ENCODE measurements at places on chromosomes 3 and 15. TPM values are rescaled to one million over a fixed set of nuclear protein-coding genes. Genes with fewer than 3 reads are reported as not detected.

The GOLGA6D gene
- total RNA-seq: 0.12 TPM

- no peaks in the 10 kb centered on the region for H3K36me3 ChIP-seq
- no peak overlapping the region for H3K27ac ChIP-seq
- no peak overlapping the region for H3K4me3 ChIP-seq
Observed at GRCh38 chr15:40247406-40247971, 8.6 kb downstream of the PAK6 start.

DNA sequence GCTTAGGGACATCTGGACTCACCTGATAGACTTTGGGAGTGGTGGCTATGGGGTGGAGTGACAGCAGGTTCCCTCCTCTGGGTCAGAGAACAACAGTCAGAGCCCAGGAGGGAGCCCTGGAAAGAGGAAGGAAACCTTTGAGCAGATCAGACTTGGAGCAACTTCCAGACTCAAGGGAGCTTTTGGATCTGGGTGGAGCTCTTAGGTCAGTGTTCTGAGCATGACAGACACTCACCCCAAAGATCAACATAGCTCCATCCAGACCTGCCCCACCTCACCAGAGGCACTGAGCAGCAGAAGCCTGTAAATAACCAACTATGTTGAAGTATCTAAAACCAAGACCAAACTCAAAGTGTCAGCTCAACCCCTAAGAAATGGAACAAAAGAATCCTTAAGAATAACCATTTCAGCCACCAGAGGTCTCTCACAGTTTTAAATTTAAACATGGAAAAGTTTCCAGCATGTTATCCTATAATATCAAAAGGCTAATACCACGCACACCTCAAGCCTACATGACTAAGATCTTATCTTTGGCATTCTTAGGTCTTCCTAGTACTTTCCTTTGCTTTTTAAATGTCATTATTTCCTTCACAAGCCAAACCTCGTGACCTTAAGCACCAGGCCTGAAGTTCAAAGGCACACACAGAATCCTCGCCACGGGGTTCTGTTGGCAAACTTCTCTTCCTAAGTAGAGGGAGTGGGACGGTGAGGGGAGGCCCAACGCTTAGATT lies 56.4 kb downstream of the UMPS start:
- H3K27me3 ChIP-seq: peaks cover 6% of the 10 kb centered on the region
- H3K4me3 ChIP-seq: no peak overlapping the region
- peaks cover 10% of the 10 kb centered on the region for H3K4me1 ChIP-seq
- H3K27ac ChIP-seq: no peak overlapping the region
- DNase-seq: no peak

The ZNF860 gene
- total RNA-seq: not detected

- no peak overlapping the region for H3K27ac ChIP-seq
- no peaks in the 10 kb centered on the region for H3K4me1 ChIP-seq
- no peaks in the 10 kb centered on the region for H3K36me3 ChIP-seq
- H3K27me3 ChIP-seq: peaks cover 6% of the 10 kb centered on the region
- DNase-seq: no peak
Observed at GRCh38 chr3:133113526-133113925, 75.3 kb downstream of the TMEM108 start.

DNA sequence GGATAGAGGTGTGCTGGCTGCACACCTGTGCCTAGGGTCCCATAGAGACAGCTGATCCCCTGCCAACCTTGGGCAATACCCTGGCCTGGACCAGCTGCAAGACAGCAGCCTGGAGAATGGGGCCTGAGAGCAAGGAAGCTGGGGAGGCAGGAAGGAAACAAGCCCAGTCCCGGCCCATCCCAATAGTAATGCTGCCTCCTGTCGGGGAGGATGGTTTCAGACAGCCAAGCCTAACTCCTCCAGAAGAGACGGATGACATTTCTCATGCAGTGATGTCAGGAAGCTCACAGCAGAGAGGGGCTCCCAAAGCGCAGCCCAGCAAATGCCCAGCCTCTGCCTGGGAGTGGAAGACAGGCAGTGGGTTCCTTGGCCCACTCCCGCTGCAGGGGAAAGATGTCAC lies 408.8 kb downstream of the OCA2 start:
- no peak overlapping the region for H3K4me3 ChIP-seq
- DNase-seq: no peak
- H3K27ac ChIP-seq: no peak overlapping the region
- H3K27me3 ChIP-seq: no peaks in the 10 kb centered on the region

GRCh38 chr15:25943831-25944230 lies 80.7 kb upstream of the ATP10A start:
- no peak overlapping the region for H3K27ac ChIP-seq
- no peaks in the 10 kb centered on the region for H3K4me1 ChIP-seq
- H3K27me3 ChIP-seq: peaks cover 2% of the 10 kb centered on the region
- no peaks in the 10 kb centered on the region for H3K36me3 ChIP-seq
- no peak for DNase-seq

- H3K4me1 ChIP-seq: no peaks in the 10 kb centered on the region
- no peaks in the 10 kb centered on the region for H3K36me3 ChIP-seq
- H3K27ac ChIP-seq: no peak overlapping the region
- H3K4me3 ChIP-seq: no peak overlapping the region
- DNase-seq: no peak
Observed at GRCh38 chr15:83880529-83880928, 226.6 kb downstream of the ADAMTSL3 start.

GRCh38 chr3:61347981-61348380 lies 96.7 kb upstream of the FHIT start:
- no peak overlapping the region for H3K27ac ChIP-seq
- no peaks in the 10 kb centered on the region for H3K27me3 ChIP-seq

DNA sequence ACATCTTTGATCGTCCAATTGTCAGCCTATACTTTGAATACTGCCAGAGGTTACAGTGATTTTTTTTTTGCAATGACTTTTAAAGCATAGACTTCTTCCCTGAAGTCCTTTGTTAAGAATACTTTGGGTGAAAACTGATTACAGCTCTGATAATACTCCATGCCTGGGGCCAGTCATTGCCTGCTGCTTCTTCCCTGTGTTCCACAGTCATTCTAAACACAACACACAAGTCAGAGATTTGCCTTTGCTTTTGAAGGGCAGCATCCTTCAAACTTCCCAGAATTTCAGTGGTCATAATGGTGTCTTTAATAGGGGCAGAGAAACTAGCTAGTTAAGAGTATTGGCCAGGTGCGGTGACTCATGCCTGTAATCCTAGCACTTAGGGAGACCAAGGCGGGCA lies 153.7 kb upstream of the PLAAT1 start:
- H3K36me3 ChIP-seq: no peaks in the 10 kb centered on the region
- H3K4me3 ChIP-seq: no peak overlapping the region
- no peaks in the 10 kb centered on the region for H3K4me1 ChIP-seq
- H3K27ac ChIP-seq: no peak overlapping the region

- DNase-seq: no peak
- peaks cover 3% of the 10 kb centered on the region for H3K27me3 ChIP-seq
- peaks cover 33% of the 10 kb centered on the region for H3K4me1 ChIP-seq
- peaks cover 4% of the 10 kb centered on the region for H3K36me3 ChIP-seq
Observed at GRCh38 chr3:71415681-71416122, 167.8 kb downstream of the FOXP1 start.

- peak overlapping the region; percentile 51 for H3K4me3 ChIP-seq
- DNase-seq: peak; percentile 59
- H3K27ac ChIP-seq: peak overlapping the region; percentile 86
- peaks cover 22% of the 10 kb centered on the region for H3K36me3 ChIP-seq
- peaks cover 32% of the 10 kb centered on the region for H3K4me1 ChIP-seq
- H3K27me3 ChIP-seq: peaks cover 10% of the 10 kb centered on the region
Observed at GRCh38 chr3:109806929-109807328, 469.6 kb upstream of the DPPA4 start.

DNA sequence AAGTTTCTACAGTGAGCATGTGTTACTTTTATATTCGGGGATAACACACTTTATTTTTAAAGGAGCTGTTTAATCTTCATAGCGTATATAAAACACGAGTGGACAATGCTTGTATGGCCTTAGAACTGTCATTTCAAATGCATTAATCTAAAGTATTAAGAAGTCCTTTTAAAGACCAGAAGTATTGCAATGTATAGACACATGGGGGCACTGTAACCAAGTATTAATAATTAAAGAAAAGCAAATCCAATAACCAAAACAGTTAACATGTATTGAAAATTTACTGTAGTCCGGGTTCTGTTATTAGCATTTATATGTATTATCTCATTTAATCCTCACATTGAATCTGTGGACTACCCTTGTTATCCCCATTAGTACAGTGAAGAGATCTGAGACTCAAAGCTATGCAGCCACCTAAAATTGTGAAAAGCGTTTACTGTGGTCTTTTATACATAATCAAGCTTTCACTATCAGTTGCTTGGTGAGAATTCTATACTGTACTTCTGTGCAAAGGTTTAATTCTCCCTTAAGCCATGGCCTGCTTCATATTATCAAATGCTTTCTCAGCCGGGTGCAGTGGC lies 10.1 kb downstream of the ARL14 start:
- no peaks in the 10 kb centered on the region for H3K27me3 ChIP-seq
- no peak for DNase-seq
- H3K4me3 ChIP-seq: no peak overlapping the region
- no peaks in the 10 kb centered on the region for H3K36me3 ChIP-seq
- no peak overlapping the region for H3K27ac ChIP-seq

- H3K27ac ChIP-seq: no peak overlapping the region
- H3K4me1 ChIP-seq: no peaks in the 10 kb centered on the region
- H3K27me3 ChIP-seq: peaks cover 72% of the 10 kb centered on the region
- H3K4me3 ChIP-seq: no peak overlapping the region
- no peaks in the 10 kb centered on the region for H3K36me3 ChIP-seq
Observed at GRCh38 chr15:29813009-29813408, 9.3 kb downstream of the TJP1 start.

The CP gene
- not detected for total RNA-seq

The MEX3B gene
- total RNA-seq: 0.64 TPM

The GOLGA8J gene
- 1.1 TPM for total RNA-seq

The MAGEL2 gene
- not detected for total RNA-seq

DNA sequence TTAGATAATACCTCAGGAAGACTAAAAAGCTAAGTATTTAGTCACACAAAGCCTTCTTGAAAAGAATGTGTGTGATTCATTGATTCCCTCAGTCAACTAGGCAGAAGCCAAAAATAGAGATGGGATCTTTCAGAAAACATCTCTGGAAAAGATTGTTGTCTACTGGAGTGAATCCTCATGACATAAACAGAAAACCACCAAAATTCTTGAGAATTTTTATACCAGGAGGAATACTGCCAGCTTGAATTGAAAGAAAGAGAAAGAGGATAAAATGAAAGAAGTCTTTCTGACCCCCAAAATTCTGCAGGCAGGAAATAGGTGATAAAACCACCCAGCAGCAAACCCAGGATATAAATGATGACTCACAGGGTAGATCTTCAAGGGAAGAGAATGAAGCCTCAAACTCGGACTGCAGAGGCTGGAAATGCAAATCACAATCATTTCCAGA lies 363.1 kb upstream of the PLSCR5 start:
- H3K27me3 ChIP-seq: no peaks in the 10 kb centered on the region
- H3K4me3 ChIP-seq: no peak overlapping the region
- H3K27ac ChIP-seq: no peak overlapping the region
- no peaks in the 10 kb centered on the region for H3K36me3 ChIP-seq
- DNase-seq: no peak

- H3K27ac ChIP-seq: no peak overlapping the region
- no peak overlapping the region for H3K4me3 ChIP-seq
- peaks cover 3% of the 10 kb centered on the region for H3K4me1 ChIP-seq
Observed at GRCh38 chr3:160372780-160373179, 26.2 kb downstream of the IFT80 start.

DNA sequence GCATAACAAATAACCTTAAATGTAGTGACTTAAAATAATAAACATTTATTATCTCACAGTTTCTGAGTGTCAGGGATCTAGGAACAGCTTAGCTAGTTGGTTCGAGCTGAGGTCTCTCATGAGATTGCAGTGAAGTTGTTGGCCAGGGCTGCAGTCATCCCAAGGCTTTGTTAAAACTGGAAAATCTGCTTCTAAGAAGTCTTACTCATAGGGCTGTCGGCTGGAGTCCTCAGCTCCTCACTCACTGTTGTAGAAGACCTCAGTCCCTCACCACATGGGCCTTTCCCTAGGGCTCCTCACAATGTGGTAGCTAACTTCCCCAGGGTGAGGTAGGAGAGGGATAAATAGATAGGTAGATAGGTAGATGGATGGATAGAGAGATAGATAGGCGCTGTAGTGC lies 20.8 kb upstream of the SLC7A14 start:
- H3K4me1 ChIP-seq: no peaks in the 10 kb centered on the region
- peaks cover 23% of the 10 kb centered on the region for H3K27me3 ChIP-seq
- no peak overlapping the region for H3K27ac ChIP-seq
- H3K36me3 ChIP-seq: no peaks in the 10 kb centered on the region

The EPHA6 gene
- not detected for total RNA-seq

DNA sequence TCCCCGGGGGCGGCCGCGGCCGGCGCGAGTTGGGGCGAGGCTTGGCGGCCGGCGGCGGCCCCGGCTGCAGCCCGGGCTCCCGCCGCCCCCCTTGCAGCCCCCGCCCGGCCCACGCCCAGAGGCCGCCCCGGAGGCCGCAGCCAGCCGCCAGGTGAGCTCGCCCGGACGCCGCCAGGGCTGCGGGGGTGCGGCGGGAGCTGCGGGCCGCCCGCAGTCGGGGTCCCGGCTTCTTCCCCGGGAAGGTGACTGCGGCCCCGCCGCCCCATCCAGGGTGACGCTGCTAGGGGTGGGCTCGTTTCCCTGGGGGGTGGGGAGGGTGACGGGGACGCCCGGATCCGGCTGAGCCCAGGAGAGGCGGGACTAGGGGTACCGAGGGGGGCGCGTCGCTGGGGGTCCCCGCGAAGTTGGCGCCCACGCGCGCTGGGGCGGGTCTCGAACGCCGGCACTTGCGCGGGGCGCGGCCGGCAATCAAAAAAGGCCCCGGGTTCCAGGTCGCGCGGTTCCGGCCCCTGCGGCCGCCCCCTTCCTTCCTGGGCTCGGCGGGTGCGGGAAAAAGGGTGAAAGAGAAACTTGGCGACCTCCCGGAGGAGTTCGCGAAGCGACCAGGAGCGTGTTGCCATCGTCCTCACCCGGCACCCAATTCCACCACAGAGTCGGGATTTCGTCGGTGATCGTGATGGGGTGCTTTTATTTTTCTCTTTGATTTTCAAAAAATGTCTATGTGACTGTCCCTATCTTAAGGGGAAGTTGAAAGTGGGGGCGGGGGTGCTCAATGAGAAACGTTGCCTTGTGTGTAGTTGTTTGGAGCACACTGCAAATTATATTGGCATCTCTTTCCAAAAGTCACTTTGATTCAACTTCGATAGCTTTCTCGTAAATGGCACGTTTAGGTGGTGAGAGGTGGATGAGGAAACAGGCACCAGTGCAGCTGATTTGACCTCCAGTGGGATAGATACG lies 619 bp downstream of the ATXN7 start:
- H3K27ac ChIP-seq: peak overlapping the region; percentile 96
- H3K4me1 ChIP-seq: peaks cover 48% of the 10 kb centered on the region
- peaks cover 34% of the 10 kb centered on the region for H3K36me3 ChIP-seq
- H3K4me3 ChIP-seq: peak overlapping the region; percentile 97
- no peaks in the 10 kb centered on the region for H3K27me3 ChIP-seq

- H3K4me3 ChIP-seq: no peak overlapping the region
- DNase-seq: no peak
- H3K4me1 ChIP-seq: no peaks in the 10 kb centered on the region
Observed at GRCh38 chr3:71629289-71629688, 45.8 kb upstream of the FOXP1 start.

The SLC12A1 gene
- total RNA-seq: not detected

The THRB gene
- not detected for total RNA-seq
